ENCODE measurements at places on chromosomes 13 and 19.

- no peak for DNase-seq
These were observed 17.6 kb downstream of the WDFY2 start for GRCh38 chr13:51601601-51602565.

DNA sequence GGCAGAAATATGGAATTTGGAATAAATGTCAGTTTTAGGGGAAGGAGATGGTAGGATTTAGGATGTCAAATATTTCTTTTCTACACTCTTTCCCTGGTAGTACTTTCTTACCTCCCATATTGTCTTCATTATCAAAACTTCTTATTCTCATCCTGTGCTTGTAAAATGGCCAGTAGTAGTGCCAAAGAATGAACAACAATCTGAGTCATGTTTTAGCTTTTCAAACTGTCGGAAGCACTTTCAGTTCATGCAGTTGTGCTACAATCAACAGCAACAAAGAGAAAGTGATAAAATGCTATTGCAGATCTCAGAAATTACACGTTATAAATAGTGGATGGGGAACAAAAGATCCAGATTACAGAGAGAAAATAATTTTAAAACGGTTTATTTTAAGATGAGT lies 193.7 kb upstream of the RXFP2 start:
- no peak for DNase-seq

- DNase-seq, result no peak
These were observed 324 bp downstream of the RUVBL2 start for GRCh38 chr19:48994035-48994386.

GRCh38 chr13:40589285-40590109 lies 76.9 kb downstream of the FOXO1 start:
- no peak for DNase-seq

GRCh38 chr13:38700051-38700450 lies 13.2 kb downstream of the FREM2 start:
- no peak for DNase-seq
